CD4-positive, alpha-beta T cell treated with Interleukin-17A for 4 hours (primary cell): ENCODE measurements at places on chromosomes 2 and 18.

DNA sequence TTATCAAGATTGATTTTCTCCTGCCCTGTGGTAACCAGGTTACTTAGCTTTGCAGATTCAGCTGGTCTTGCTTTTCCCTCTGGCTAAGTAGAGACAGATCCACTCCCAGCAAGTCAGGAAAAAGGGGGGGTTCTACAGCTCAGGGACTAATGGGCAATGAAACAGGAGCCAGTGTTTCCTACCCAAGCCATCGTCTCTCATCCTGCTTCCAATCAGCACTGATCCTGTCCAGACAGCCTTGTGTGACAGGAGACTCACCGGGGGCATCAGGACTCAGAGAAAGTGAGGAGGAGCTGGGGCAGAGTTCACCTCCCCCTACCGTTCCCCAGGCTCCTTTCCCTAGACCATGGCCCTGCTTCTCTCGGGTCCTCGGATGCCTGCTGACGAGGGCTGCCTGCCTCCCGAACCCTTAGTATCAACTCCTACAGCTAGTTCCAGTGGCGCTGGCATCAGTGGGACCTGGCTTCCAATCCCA lies 307.6 kb downstream of the ALK start:
- no peak for DNase-seq

- DNase-seq: no peak
Measured at GRCh38 chr2:40451918-40452605, at the start of gene SLC8A1. Gene SLC8A1 (minus strand): TSS chr2:40452090.

DNA sequence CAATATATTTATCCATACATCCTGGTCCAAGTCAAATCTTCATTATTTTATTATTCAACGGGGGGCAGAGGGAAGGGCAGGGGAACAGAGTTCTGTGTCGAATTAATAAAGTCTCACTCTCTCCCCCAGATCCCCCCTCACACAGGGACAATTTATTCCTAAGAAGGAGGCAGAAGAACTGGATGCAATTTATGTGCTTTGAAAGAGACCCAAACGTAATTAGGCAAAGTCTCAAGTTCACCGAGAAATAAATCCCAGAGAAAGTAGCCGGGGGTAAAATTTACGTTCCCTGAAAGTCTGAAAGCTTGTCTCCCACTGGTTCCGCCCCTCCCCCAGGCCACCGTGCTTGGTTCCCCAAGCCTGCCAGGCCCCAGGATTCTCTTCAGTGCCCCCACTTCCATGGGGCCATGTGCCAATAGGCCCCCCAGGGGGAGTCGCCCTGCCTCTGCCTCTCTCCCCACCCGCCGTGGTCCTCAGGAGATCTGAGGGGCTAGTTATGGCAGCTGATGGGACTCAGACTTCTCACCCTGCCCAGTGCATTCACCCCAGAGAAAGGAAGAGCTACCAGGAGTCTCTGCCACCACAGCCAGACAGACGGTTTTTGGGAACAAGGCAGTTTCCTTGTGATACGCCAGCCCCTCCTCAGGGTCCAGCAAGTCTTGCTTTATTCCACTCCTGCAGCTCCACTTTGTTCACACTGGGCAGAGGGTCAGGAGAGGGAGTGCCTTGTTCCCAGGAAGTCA lies 215.5 kb downstream of the CYP26B1 start:
- no peak for DNase-seq

GRCh38 chr18:48428475-48429177 lies 19.4 kb upstream of the ZBTB7C start:
- DNase-seq: no peak

GRCh38 chr2:241502281-241502680 lies 6.1 kb downstream of the STK25 start:
- no peak for DNase-seq

GRCh38 chr2:27709326-27709725 lies 45.6 kb downstream of the SLC4A1AP start:
- no peak for DNase-seq

DNA sequence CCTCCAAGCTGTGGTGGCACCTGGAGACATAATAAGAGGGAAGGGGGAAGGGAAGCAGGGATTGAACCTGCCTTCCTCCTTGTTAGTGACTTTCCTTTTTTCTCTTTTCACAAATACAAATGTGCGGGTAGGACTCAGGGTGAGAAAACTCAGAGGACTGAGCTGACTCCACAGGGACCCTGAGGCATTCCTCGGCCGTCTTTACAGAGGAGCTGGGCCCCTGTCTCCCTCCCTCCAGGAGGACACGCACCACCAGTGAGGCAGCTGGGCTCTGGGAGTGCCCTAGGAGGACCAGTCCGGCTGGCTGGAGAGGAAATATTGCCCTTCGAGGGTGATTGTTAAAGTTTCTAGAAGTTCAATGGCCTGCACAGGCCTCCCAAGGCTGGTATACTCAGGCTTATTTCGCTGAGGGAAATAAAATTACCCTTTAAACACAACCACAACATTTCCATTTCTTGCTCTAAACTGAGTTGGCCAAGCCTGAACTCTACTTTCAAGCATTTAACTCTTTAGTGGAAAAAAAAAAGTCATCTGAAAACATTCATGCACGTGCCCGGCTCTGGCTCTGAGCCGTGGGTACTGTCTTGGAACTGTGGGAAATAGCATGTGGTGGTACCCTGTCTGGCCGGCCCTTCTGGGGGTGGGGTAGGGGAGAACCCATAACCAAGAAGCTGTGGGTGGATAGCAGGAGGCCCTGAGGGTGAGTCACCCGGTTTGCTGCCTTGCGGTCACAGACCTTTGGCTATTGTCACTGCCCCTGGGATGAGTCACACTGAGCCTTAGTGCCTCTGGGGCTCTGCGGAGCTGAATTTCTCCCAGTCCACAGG lies 116.0 kb downstream of the COPS8 start:
- no peak for DNase-seq

DNA sequence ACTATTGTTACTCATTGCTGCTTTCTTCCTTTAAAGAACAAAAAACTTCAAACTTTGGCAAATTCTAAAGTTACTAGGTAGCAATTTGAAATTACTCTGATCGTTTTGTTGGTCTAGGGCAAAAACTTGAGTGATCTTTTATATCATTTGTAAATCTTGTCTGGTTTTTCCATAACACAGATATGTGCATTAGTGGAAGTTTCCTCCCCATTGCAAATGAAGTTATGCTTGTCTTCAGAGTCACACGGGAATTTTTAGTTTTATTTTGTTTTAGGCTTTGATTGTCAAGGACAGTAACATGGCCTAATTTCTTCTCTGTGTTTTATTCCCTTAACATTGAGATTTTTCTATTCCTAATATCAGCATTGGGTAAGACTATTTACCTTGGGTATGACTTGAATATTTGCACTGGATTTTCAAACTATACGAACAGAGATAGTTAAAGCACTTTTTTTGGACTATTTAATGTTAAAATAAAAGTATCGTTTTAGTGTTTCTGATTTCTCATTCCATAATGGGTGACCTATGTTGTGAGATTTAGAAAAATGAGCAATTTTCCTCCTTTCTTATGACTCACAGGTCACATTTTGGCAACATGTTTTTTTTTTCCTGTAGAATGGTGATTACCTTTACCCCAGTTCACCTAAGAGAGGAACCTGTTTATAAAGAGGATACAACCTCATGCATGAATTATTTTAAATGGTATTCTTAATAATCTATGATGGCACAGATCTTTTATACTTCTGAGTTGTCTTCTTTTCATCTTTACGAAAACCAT lies 65.0 kb downstream of the BABAM2 start:
- DNase-seq: no peak

GRCh38 chr18:49101236-49101635 lies 150.5 kb upstream of the SMAD7 start:
- DNase-seq: no peak

DNA sequence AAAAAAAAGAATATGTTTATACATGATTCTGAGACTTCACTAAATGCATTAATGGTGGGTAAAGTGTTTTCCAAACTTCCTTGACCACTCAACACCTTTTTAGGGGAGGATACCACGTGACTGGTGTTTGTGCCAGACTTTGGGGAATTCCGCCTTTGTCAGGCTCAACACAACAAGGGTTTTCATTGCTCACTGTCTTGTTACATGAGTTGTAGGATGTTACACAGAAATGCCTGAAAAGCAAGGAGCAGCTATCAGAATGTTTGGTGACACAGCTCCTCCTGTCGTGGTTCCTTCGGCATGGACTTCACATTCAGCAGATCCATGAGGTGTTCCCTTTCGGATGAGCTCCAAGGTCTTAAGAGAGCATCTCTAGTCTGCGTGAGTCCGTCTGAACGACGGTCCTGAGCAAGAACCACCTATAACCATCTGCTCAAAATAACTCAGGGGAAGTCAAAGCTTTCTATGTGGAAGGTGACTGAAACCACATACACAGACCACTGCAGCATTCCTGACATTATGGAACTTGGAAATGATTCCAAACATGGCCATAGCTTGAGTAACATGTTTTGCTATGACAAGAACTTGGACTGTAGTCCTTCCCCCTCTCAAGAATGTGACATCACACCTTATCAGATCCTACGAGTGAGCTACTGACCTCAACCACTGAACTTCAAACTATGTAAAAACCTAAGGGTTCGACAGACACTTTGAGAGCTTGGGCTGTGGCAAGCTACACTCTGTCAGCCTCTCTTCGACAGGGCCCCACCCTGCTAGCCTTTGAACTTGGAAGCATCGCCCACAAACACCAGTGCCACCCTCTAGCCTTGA lies 57.5 kb downstream of the MCFD2 start:
- DNase-seq: no peak

GRCh38 chr2:43840965-43841364 lies 2.2 kb downstream of the ABCG8 start:
- DNase-seq: no peak

- peak; percentile 67 for DNase-seq
Measured at GRCh38 chr2:113136828-113137775, 9.7 kb downstream of the IL1RN start.

DNA sequence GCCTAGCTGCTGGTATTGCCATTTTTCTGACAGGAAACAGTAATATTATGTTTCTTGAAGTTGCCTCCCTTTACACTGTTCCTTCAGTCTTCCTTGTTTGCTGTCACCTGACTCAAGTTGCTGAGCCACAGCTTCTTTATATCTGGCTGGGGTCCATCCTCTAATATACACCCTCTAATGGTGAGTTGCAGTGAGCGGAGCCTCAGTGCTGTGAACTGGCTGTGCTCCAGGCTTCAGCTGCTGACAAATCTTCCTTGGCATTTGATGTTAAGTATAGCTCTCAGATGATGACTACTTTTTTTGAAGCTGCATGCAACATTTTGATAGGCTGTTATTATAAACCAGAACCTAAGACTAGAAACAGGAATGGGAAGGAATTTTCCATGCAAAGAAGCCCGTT lies 366.7 kb downstream of the NUP35 start:
- no peak for DNase-seq

DNA sequence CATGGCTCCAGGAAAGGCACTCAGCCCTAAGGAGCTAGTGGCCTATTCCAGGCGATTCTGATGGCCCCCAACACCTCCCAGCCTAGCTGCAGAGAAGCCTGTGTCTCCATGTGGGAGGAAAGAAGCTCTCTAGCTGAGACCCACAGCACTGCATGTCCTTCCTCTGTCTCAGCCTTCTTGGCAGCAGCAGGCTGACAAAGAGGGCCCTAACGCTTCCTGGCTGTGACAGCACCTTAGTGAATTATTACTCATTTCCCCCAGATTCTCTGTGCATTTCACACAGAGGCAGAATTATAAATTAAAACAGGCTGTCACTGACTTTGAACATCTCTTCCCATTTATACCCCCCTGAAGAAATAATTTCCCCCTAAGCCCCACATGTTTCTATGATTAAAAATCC lies 206.8 kb downstream of the CLIP4 start:
- DNase-seq: no peak

- no peak for DNase-seq
Measured at GRCh38 chr18:11369556-11369955, 220.2 kb upstream of the PIEZO2 start.

GRCh38 chr2:164867779-164868397 lies 26.3 kb upstream of the COBLL1 start:
- no peak for DNase-seq

- DNase-seq: no peak
Measured at GRCh38 chr2:239756031-239756789, 268.9 kb downstream of the NDUFA10 start.

DNA sequence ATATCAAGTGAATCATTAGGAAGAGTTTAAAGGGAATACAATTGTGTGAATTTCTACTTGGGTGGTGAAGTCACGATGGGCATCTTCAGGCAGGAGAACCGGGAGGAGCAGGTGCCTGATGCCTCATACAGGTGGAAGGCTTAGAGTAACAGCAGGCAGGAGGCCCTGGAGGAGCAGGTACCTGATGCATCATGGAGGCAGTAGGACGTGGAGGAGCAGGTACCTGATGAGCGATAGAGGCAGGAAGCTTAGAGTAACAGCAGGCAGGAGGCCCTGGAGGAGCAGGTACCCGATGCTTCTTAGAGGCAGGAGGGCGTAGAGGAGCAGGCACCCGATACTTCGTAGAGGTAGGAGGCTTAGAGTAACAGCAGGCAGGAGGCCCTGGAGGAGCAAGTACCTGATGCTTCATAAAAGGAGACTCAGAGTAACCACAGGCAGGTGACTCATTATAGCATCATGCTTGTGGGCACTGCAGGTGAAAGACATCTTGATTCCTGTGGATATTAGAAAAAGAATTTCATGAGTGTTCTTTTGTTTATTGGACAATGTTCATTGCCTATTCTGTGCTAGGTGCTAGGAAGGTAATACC lies 133.9 kb downstream of the ATP9B start:
- peak; percentile 37 for DNase-seq

DNA sequence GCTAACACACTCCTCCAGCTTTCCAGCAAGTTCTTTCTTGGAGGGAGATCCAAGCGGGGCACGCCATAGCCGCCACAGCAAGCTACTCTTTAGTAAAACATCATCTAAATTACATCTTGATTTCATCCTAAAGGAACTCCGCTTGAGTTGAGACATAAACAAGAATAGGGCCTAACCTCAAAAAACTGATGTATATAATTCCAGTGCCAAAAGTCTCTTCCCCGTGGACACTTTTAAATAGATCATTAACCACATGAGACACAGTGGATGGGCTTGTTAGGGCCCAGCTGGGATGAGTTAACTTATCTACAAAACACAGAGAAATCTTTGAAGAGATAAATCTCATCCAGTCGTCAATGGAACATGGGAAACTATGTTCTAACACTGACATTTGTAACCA lies 20.8 kb upstream of the MLPH start:
- DNase-seq: no peak

DNA sequence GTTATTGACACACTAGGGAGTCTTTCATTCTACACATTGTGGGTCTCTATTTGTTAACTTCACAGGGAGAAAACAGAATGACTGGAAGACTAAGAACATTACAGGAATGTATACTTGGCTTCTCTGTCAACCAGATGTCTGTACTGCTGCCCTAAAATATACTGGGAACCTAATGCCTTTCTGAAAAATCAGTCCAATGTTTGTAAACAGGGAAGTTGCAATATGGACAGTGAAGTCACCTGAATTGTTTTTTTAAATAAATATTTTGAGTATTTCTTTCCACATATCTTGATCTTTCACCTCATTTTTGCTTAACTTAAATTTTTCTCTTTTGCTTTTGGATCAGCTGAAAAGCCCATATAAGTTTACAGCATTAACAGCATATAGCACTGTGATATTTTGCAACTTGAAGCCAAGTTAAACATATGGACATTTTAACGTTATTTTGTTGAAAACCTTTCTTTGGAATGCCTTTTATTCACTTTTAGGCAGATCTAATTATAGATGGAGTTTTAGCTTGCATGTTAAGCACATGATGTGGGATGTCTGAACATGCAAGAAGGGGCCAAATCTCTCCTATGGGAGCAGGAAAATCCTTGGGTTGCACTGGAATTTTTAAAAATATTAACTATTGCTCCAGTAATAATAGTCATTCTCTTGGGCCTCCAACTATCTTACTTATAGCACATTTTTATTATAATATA lies 137.7 kb upstream of the TWIST2 start:
- no peak for DNase-seq
